NAMALWA (cell line): ENCODE measurements at places on chromosomes 5 and 9.
A peak's percentile ranks its signal among the peaks of the same experiment; 100 is the strongest.

DNA sequence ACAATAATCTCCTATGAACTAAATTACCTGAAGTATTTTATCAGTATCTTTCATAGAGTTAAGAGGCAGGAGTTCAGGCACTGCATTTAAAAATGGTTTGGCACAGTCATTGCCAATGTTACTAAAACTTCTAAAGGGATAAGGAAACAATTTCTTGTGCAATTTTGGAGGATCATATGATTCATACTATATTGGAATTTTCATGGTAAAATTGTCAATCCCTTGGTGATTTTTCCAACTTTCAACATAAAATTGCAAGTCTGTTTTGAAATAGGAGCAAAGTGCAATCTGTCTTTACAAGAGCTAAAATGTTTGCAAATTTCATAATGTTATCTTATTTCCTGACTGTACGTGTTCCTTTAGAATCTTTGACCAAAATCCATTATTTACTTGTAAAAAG lies 211.1 kb downstream of the DMRTA1 start:
- no peak for DNase-seq

DNA sequence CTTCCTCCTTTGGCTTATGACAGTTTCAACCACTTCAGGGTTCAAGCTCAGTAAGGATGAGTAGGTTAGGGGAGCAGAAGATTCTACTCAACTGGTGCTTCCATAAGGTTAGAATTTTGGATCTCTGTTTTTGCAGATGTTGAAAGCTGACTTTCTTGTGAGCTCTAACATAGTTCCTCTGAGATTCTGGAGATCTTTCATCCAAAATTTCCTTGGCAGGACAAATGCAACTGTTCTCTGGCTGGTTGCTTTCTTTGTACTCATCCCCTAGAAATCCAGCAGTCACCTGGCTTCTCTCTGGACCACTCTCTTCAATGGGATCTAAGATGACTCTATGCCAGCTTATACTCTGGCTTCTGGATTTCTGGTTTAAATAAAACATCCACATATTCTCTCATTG lies 189.6 kb downstream of the ESM1 start:
- DNase-seq: no peak

- no peak for DNase-seq
Measured at GRCh38 chr5:144378681-144379080, 208.0 kb downstream of the KCTD16 start.

GRCh38 chr5:172766287-172767108 lies 4.5 kb downstream of the DUSP1 start:
- DNase-seq: peak; percentile 42

GRCh38 chr5:157568720-157569119 lies 6.9 kb downstream of the ADAM19 start:
- DNase-seq: no peak

- no peak for DNase-seq
Measured at GRCh38 chr9:126380447-126380846, 53.8 kb downstream of the MVB12B start.

- DNase-seq: no peak
Measured at GRCh38 chr9:123814496-123814895, 115.4 kb downstream of the DENND1A start.

- DNase-seq: no peak
Measured at GRCh38 chr9:93577078-93577974, 942 bp downstream of the PHF2 start.

DNA sequence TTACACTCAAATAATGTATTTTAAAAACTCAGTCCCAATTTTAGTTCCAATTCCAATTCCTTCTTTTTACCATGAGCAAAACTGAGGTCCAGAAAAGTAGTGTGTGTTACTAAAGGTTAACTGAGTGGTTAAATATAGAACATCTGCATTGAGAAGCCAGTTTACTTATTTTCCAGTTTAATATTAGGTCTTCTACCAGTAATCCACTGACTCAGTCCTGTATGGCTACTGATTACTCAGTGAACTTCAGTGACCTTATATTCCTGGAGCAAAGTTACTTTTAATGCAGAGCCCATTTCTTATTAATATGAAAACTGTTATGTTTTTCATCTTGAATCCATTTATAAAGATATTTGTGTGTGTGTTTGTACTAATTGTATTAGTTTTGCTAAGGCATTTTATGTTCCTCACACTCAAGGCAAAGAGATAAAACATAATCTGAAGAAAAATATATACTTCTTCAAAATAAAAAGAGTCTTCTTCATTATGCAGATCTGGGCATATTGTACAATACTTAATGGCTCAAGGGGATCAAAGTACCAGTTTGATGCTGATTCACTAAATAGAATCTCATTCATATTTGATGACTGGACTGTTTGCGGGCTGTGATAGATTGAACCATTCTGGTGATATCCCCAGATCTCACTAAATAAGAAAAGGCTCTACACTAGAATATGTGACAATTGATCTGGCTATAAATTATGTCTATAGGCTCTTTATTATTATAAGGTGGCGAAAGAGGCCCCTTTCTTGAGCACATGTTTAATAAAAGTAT lies 60.8 kb downstream of the DMXL1 start:
- DNase-seq: no peak

DNA sequence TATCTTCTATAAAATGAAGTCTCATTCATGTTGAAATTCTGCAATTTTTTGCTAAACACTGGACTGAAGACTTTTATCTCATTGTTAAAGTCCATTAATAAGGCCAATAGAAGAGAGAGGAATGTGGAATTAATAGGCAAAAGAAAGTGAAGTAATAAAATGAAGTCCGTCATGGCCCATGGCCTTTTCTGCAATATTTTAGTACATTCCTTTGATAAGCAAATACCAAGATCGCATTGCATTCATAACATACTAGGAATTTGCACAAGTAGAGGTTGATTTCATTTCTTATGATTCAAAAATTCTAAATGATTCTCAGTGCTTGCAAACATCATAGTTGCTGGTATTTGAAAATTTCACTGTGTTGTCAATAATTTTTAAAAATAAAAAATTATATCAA lies 664.0 kb downstream of the NR2F1-AS1 start:
- no peak for DNase-seq

GRCh38 chr5:10994091-10994986 lies 233.3 kb upstream of the DAP start:
- DNase-seq: no peak

- DNase-seq: no peak
Measured at GRCh38 chr5:78961743-78962142, 23.4 kb downstream of the ARSB start.

DNA sequence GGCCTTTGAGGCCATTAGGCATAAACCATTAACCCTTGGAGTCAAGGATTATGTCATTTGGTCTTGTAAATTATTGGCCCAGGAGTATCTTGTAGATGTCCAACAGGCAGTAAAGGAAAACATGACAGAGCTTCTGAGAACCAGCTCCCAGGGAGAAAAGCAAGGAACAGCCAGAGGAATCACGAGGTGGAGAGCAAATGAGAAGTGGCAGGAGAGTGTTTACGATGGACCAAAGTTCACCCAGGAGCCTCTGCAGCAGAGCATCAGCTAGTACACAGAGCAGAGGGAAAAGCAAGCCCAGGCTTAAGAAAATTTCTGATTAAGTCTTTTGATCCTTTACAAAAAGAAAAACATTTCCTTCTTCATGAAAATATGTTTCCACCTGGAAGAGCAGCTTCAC lies 206.2 kb downstream of the NDUFS4 start:
- no peak for DNase-seq

DNA sequence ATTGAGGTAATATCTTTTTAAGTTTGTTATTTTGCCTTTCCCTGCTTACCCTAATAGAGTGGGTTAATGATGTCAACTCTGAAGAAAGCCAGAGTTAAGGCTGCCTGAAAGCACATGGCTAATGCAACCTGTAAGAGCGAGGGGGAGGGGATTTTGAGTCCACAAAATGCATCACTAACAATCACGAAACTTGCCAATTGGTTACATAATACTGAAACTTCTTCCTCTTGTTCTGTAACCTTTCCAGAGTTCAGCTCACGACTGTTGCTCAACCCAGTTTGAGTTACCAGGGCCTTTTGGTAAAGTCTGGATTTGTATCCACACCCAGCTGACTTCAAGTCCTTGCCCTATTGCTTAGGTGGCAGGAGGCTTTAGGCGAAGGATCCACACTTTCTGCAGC lies 308.8 kb downstream of the EFNA5 start:
- no peak for DNase-seq

GRCh38 chr9:91857291-91858212 lies 92.5 kb downstream of the ROR2 start:
- no peak for DNase-seq

DNA sequence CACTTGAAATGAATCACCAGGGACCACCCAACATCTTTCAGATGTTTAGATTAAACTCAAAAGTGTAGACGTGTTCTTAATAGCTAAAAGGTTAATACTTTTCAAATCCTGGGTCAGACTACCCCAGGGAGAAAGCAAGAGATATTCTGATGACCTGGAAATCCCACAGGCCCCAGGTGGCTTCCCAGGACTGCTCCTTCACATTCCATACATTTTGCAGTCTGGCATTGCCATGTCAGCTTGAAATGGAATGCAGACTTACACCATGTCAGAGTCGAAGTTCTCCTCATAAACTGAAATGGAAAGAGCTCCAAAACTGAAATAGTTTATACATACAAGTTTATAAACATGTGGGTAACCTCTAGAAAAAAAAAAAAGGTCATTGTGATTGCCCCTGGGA lies 61.5 kb downstream of the TMEM167A start:
- no peak for DNase-seq

DNA sequence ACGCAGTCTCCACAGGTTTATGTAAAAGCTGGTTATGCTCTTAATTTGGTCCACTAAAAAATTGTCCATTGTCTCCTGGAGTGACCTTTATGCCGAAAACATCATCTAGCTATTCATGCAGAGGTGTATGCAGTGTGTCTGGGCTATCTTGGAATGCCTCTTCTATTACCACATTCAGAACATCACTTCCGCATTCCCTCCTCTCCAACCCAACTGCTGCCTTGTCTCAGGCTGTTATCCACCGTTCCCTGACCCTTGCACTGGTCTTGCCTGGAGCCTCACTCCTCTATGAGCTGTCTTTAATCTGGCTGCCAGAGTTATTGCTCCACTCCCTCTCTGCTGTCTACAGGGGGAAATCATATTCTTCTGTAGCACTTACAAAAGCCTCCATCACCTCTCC lies 214.1 kb upstream of the ANKRD55 start:
- no peak for DNase-seq

GRCh38 chr9:122095010-122095767 lies 2.1 kb upstream of the TTLL11 start:
- peak; percentile 87 for DNase-seq
